Ureter (tissue), 1 donor: ENCODE measurements at places on chromosomes 3 and 15.

- no peak for DNase-seq
Measured at GRCh38 chr3:81770710-81771109, 9.3 kb upstream of the GBE1 start.

DNA sequence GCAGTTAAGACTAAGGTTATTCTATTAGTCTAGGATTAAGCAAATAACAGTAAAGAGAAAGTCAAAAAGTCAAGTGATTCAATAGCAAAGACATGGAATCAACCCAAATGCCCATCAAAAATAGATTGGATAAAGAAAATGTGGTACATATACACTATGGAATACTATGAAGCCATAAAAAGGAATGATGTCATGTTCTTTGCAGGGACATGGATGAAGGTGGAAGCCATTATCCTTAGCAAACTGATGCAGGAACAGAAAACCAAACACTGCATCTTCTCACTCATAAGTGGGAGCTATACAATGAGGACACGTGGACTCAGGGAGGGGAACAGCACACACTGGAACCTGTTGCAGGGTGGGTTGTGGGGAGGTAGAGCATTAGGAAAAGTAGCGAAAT lies 29.0 kb downstream of the UNC13C start:
- no peak for DNase-seq

GRCh38 chr15:64430000-64430735 lies 30.2 kb upstream of the ZNF609 start:
- no peak for DNase-seq

GRCh38 chr15:57943171-57943570 lies 122.3 kb downstream of the ALDH1A2 start:
- DNase-seq, result no peak
